GM19239 (cell line): ENCODE measurements at places on chromosomes 2 and 18.
A peak's percentile ranks its signal among the peaks of the same experiment; 100 is the strongest.

- no peak for DNase-seq
Observed at GRCh38 chr2:30106543-30106942, 40.3 kb upstream of the YPEL5 start.

DNA sequence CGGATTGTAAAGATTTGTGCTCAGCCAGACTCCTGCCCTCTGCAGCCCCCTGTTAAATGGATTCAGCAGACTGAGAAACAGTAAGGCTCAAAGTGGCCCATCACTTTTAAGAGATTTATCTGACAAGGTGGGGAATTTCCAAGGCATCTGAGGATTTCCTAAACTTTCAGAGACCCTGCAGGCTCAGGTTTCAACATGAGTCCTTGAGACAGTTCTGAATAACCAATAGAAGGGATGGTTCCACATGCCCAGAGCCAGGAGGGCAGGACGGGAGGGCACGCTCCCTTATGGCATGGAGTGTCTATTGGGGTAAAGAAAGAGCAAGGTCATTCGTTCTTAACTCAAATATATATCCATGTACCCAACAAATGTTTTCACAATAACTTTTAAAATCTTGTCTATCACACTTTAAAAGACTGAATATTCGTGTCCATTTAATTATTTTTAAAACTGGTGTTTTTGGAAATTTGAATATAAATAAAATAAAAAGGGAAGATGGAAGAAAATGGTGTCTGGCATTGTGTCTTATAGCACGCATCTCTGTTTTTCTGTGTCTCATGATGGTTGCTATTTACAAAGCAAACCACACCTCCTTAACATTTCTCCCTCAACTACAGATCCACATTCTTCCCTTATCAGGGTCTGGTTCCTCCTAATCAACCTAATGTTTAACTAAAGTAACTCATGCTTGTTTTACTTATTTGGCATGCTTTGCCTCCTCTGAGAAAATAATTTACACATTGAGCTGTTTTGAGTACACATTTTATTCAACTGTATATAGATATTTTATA is 56.0 kb upstream of the DSG1 start:
- DNase-seq = no peak

GRCh38 chr2:238259061-238260020 is 19.5 kb upstream of the HES6 start:
- DNase-seq = no peak

GRCh38 chr18:45357686-45358470 is 257.4 kb upstream of the SLC14A2 start:
- no peak for DNase-seq

DNA sequence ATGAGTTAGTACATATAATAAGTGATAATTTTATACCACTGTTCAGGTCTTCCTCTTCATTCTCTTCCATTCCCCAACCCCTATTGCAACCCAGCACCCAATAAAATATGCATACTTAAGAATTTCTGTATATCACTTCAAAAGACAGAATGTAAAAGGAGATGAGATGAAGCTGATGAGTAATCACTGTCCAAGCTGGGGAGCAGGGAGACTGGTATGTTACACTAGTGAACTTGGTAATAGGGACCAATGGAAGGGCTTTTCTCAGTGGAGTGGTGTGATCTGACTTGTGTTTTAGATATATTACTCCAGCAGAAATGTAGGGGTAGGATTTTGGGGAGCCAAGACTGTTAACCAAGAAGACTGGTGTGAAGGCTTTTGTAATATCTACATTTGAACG is 18.0 kb upstream of the ARHGAP28 start:
- DNase-seq = no peak

DNA sequence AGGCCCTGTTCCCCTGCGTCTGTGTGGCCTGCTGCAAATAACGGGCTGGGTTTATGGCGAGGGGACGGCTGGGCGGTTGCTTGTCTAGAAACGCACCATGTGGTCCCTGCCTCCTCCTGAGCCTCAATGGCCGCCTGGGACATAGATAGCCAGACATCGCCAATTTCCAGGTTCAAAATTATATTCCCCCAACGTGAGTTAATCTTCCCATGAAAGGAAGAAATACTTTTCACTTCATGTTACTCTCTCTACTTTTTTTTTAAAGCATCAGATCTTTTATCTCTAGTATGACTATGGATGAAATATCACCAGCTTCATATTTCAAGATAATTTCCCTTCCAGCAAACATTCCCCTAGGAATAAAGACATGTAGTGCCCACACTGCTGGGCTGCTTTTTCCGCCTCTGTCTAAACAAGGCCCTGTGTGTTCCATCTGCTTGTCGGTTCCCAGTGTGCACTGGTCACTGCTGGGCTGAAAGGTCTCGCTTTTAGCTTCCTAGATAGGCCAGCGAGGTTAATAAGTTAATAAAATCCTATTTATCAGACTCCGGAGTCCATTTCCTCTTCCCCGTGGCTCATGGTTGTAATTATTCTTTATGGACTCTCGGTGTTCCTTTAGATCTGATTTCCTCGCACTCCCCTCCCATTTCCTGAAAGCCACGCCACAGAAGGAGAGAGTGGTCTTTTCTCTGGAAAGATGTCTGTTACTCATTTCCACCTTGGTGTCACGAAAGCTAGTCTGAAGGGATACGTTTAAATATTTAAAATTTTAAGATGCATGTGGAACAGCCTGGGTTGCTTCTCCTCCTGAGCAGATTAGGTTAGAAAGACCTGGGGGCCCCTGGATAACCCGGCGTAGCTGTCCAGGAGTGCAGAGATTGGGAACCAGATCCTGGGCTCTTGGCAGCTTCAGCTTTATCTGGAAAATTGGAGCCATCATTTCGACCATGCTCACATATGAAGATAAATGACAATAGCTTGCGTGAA is 196.6 kb upstream of the COPS8 start:
- no peak for DNase-seq

DNA sequence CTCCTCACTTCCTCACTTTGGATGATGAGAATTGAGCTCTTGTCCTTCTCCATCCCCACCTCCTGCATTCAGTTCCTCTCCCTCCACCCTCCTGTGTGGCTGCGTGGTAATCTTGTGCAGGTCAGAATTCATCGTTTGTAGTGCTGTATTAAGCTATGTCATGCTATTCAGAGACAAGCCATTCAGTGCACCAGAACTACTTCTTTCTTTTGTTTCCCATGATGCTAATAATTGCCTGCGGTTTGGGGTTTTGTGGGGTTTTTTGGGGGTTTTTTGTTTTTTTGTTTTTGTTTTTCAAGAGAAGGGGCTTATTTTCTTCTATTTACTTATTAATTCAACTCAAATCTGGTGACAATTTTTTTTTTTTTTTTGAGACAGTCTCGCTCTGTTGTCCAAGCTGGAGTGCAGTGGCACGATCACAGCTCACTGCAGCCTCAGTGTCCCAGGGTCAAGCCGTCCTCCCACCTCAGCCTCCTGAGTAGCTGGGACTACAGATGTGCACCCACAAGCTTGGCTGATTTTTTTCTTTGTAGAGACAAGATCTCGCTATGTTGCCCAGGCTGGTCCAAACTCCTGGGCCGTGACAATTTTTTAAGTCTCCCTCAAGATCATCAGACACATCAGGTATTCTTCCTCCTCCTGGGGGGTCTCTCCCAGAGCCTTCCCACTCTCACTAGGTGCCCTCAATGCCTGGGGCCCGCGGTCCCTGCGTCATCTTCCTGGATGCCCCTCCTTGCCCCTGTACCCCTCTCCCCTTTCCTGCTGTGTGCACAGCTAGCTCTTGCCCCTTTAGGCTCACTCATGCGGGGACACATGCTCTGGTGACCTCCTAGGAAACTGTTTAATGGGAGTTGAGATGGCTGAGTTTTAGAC is 37.8 kb downstream of the MAL start:
- no peak for DNase-seq

- no peak for DNase-seq
Observed at GRCh38 chr2:172211512-172211911, 108.8 kb upstream of the DLX2 start.

- no peak for DNase-seq
Observed at GRCh38 chr2:140701726-140702125, 1429.1 kb downstream of the LRP1B start.

DNA sequence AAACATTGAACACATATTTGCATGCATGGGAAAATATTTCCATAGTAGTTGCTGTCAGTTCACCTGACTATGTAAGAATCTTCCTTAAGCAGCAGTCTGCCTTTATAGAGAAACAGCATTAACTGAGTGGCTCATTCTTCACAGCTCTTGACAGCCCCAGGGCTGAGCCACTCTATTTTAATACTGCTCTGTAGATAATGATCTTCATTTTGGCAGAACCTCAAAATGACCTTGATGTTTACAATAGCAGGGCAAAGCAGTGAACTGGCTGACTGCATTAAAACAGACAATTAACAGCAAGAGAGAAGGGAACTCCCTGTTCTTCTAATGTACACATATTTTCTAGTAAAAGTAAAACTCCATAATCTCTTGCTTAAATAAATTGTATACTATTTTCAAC is 580.6 kb upstream of the SOX11 start:
- DNase-seq = no peak

- DNase-seq = no peak
Observed at GRCh38 chr2:161990741-161991140, 83.3 kb downstream of the DPP4 start.

GRCh38 chr2:4144731-4145130 is 441.4 kb downstream of the DCDC2C start:
- no peak for DNase-seq

GRCh38 chr2:71503837-71504236 is 50.5 kb downstream of the DYSF start:
- DNase-seq = no peak

- DNase-seq = no peak
Observed at GRCh38 chr2:223082706-223083105, 30.7 kb downstream of the KCNE4 start.

- DNase-seq = no peak
Observed at GRCh38 chr18:63701952-63702351, 808 bp upstream of the SERPINB11 start.

DNA sequence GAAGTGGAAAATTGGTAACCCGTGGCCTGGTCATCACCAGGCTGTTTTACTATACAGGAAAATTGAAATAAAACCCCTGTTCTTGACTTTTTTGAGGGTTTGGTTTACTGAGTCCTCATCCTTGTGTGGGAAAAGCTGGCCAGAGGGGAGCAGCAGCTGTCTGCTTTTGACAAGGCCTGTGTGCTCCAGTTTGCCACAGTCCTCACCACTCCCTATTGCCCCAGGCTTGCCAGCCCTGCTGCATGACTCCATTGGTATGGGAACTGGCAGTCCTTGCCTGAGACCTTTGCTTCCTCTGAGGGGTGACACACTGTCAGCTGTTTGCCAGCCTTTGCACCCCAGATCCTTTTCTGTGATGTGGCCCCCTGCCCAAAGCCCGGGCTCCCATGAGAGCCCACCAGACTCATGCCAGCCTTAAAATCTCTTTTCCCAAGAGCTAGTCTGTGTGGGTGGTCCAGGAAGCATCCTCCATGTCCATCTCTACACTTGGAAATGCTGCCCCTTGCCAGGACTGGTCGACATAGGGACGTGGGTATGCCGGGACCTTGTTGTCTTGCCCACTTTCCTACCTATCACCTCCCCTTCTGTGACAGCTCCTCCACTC is 39.0 kb downstream of the GLI2 start:
- DNase-seq = no peak

- no peak for DNase-seq
Observed at GRCh38 chr2:45096996-45097395, 87.7 kb upstream of the SIX2 start.

GRCh38 chr2:142495141-142495540 is 364.3 kb upstream of the LRP1B start:
- no peak for DNase-seq

DNA sequence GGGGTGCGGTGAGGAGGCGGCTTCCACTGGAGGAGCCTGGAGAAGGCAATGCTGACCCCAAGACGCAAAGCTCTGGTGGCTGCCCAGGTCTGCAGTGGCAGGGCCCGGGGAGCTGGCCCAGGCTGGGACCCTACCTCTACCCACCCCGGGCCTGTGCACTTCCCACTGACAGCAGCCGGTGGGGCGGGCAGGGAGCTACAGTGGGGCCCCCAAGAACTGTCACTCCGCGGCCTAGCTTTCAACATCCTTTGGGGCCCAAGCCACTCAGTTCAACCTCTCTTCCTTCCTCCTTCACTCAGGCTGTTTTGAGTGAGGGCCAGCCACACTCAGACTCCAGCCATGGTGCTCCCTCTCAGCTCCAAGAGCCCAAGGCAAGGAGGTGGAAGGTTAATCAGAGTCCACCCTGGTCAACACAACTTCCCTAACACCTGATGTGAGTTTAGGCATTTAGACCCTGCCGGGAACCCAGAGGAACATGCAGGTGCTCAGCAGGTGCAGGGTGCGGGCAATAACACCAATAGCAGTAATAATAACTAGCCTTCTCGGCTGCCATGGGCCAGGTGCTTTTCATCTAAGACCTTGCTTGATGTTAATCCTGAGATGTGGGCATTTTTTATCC is 93.6 kb downstream of the ZFP36L2 start:
- no peak for DNase-seq

DNA sequence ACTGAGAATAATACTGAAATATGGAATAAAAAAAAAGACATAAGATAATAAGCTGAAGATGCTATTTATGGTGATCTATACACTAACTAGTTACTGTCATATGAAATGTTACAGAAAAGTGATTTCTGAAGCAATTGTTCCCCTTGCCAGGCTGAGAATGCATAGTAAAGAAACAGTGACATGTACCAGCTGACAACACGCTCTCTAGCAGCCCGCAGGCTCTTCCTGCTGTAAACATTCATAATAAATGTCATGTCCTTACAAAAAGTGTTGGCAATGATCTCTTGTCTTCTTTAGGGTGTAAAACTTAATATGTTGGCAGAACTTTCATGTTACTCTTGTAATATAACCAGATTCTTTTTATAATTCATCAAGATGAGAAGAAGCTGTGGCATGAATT is 1171.3 kb downstream of the DSC3 start:
- DNase-seq = no peak

- DNase-seq = no peak
Observed at GRCh38 chr2:219469186-219469724, 29.4 kb upstream of the GMPPA start.

- DNase-seq = no peak
Observed at GRCh38 chr18:67359873-67360838, 156.4 kb downstream of the DSEL start.

DNA sequence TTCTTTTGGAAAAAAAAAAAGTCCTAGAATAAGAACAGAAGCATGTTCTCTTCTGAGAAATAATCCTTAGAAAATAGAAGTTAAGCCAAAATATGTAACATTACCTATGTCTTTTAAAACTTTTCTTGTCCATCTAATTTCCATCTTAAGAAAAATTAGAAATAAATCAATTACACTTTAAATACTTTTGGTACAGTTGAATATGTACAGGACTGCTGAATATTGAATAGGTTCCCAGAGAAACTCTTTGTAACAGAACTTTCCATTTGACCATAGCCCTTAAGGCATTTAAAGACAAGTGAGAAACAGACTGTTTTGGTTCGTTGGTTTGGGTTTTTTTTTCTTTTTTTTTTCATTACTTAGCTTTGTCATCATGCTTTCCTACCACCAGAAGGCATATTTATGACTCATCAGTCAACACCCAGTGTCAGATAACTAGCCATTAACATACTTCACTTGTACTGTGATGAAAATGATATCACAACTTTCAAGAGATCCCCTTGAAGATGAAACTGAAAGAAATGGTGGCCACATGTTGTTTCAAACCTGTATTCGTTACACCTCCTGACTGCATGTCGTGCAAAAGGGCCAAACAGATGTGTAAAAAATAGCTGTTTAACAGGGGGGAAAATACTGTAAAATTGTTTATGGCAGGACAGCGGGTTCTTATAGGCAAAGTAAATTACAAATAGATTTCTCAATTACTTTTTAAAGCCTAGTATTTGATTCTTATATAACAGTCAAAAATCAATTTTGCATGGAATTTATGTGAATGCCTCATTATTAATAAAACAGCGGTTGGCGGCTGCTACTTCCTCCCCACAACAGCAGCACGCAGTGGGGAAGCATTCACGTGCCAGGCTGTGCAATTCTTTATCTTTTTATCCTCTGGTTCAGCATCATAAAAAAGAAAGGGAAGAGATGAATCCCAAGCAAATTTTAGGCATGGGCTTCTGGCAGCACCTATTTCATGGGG is 280.7 kb upstream of the HNRNPA3 start:
- DNase-seq = peak; percentile 50
